ENCODE measurements at places on chromosomes 12 and 14. TPM values are rescaled to one million over a fixed set of nuclear protein-coding genes. Genes with fewer than 3 reads are reported as not detected.

GRCh38 chr12:103758310-103759089 lies 82.5 kb downstream of the NT5DC3 start:
- DNase-seq: no peak

GRCh38 chr12:66077542-66077941 lies 53.0 kb downstream of the LLPH start:
- DNase-seq: no peak

GRCh38 chr14:57753821-57754220 lies 112.1 kb downstream of the SLC35F4 start:
- no peak for DNase-seq

DNA sequence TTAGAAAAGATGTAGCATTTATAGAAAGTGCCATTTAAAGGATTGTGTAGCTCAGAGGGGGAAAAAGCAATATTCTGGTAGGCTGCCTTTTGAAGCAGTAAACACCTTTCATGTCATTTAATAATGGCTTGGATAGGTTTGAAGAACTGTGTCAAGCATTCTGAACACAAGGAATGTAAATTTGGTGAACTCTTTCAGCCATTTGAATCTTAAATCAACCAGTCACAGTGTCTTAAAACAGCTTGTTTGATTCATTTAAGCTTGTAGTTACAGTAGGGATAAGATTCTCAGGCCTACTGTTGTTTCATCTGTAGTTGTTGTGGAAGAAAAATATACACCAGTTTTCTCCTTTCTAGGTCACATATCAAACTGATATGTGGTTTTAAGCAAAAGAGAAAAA lies 299.4 kb upstream of the NOVA1 start:
- DNase-seq: no peak

DNA sequence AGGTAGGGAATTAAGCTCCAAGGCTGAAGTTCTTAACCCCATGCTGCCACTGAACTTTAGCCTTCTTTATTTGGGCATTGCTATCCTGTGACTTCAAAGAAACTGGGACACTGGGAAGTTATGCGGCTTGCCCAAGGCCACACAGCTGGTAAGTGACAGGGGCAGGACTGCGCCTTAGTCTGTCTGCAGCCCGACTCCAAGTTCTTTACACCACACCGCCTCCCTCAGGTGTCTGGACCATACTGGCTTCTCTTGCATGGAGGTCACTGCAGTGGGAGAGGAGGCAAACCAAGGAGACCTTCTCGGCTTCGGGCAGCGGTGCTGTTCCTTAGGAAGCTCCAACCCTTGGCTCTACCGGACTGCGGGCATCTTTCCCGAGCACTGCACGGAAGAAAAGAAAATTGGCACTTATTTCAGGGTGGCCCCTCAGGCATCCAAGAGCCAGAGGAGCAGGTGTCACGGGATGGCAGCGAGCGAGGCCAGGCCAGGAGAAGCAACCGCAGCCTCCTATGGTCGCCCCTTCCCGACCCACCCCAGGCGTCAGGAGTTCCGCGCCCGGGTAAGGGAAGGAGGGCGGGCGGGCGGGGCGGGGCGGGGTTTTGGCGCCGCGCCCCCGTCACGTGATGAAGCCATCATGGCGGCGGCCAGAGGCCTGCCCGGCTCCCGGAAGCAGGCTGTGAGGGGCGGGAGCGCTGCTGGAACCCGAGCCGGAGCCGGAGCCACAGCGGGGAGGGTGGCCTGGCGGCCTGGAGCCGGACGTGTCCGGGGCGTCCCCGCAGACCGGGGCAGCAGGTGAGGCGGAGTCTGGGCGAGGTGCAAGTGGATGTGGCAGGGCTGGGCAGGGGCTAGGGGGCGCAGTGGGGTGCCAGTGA lies 16.4 kb upstream of the ESPL1 start:
- peak; percentile 81 for DNase-seq

- no peak for DNase-seq
Observed at GRCh38 chr14:58861586-58861985, 223.8 kb downstream of the DACT1 start.

DNA sequence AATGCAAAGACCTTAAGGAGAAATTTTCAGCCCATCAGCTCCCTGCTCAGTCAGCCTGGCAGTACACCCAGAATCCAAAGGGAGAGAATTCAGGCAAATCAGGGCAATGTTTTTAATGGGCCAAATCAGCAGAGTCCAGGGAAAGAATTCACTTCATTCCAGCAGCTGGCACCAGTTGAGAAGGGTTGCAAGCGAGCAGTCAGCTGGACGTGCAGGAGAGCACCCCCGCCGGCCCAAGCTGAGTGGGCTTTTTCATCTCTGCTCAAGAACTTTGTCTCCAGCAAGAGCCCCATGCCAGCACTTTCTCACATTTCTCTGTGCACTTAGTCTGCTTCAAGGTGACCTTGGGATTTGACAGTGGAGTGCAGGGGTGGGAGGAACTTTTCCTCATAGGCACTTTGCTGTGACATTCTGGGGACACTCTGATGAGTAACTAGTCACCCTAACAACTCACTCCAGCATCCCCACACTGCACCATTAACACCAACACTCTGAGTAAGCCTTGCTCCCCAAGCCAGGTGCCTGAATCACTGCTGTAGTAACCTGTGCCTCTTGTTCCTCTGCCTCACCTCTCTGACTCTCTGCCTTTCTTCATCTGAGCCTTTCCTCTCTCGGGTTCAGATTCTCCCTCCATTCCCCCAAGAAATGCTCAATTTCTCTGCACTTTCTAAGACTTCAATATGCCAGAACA lies 2.2 kb downstream of the ENDOU start:
- DNase-seq: no peak

DNA sequence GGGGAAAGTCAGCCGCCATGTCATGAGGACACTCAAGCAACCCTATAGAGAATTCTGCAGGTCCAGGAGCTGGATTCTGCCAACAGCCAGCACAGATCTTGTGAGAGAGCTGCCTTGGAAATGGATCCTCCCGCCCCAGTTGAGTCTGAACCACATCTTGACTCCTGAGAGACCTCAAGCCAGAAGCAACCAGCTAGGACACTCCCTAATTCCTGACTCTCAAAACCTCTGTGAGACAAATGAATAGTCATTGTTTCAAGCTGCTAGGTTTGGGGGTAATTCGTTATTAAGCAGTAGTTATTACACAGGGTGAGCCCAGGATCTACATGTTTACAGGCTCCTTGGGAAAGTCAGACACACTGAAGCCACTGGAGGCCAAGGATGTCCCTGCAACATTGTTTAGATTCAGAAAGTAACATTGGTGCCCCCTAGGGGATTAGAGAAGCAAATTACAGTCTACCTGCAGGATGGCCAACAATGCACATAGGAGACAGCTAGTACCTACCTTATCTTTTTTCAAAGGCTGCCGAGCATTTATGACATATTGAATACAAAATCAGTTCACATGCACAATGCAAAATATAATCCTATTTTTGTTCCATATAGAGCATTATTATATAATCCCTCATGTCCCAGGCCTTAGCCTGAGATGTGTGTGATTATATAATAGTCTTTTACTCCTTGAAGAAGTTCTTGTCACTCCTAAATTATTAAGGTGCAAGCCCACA lies 57.9 kb upstream of the FICD start:
- DNase-seq: no peak

DNA sequence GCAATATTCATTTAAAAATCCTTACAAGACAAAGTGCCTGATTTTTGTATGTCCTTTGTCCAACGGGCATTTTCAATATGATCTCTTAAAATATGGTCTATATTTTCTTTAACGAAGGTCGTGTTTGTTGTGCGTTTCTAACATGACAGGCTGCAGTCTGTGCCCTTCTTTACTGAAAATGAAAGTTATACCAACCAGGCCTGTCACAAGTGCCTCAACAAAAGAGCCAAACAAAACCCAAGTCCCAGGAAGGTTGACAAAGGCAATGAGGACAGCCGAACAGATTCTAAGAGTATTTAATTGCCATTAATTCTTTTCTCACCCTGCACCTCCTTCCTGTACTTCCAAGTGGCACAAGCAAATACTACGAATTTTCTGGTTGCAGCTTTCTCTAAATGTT lies 13.9 kb downstream of the PAX9 start:
- no peak for DNase-seq

DNA sequence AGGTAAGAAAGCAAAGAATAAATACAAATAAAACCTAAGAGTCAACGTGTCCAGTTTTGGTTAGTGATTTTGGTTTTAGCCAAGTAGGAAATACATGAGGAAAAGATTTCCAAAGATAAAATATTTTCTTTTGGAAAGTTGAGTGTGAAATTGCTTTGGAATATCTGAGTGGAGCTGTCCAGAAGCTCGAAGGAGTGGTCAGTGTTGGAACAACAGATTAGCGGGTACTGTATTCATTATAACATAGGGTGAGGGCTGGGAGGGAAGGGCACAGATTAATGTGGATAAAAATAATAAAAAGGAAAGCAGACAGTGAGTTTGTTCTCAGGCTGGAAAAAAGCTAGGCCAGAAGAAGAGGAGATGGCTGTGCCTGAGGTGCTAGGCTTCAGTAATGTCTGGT lies 101.5 kb upstream of the SLCO1C1 start:
- no peak for DNase-seq

GRCh38 chr12:92034858-92035401 lies 110.7 kb downstream of the BTG1 start:
- DNase-seq: peak; percentile 62

GRCh38 chr14:101634850-101635748 lies 73.8 kb downstream of the DIO3 start:
- DNase-seq: no peak

GRCh38 chr12:6074427-6074826 lies 50.0 kb downstream of the VWF start:
- no peak for DNase-seq

DNA sequence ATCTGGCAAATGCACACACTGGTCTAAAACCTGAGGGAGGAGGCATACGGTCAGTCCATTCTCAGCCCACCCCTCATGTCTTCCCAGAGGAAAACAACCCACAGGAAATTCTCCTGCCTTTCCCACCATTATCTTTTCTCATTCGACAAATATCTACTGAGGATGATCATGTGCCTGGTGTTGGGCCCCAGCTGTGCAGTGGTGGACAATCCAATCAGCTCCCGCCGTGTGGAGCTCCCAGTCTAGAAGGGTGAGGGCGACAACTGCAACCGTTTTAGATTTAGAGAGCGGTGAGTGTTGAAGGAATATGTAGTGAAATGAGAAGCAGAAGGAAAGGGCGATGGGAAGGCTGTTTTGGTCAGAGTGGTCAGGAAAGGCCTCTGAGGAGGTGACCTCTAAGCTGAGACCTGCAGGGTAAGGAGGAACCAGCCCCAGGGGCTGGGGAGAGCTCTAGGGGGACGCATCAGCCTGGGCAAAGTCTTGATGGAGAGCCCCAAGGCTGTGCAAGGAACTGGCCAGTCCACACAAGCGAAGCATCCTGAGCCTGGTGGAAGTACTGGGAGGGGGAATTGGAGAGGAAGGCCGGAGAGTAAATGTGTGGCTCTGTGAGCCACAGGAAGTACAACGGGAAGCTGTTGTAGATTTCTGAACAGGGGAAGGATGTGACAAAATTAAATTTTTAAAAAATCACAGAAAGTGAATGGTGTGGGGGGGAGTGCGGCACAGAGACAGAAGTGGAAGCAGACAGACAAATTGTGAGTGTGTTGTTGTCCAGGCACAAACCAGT lies 192.8 kb downstream of the NTF3 start:
- DNase-seq: no peak

- DNase-seq: no peak
Observed at GRCh38 chr12:78406213-78406612, 458.4 kb upstream of the SYT1 start.

- DNase-seq: no peak
Observed at GRCh38 chr12:117884161-117884560, 84.6 kb downstream of the KSR2 start.

DNA sequence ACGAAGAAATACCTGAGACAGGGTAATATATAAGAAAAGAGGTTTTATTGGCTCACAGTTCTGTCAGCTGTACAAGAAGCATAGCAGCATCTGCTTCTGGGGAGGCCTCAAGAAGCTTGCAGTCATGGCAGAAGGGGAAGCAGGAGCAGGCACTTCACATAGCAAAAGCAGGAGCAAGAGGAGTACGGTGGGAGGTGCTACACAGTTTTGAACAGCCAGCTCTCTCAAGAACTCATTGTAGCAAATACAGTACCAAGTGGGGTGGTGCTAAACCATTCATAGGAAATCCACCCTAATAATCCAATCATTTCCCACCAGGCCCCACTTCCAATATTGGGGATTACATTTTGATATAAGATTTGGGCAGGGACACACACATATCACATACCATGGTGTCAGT lies 8.0 kb downstream of the TMTC3 start:
- DNase-seq: no peak

DNA sequence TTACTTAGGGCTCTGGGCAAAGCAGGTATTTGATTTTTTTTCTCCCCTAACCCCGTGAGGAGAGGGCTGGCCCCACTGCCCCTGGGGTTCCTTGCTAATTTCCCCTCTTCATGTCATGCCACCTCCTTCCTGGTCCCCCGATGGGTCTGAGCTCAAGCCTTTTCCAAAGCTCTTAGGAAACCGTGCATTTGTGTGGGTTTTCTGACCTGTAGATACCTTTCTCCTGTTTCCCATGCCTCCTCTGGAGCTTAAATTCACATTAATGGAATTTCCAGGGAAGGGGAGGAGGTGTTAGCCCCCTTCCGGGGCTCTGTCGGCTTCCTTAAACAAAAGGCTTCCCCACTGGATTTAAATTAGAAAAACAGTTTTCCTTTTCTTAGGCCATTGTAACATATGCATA lies 12.6 kb downstream of the SFSWAP start:
- DNase-seq: no peak

GRCh38 chr12:127680516-127680915 lies 586.5 kb upstream of the TMEM132C start:
- no peak for DNase-seq

SPIC gene
- total RNA-seq: not detected

SNX6 gene
- 53.3 TPM for total RNA-seq

ADIPOR2 gene
- total RNA-seq: 28.1 TPM

OVCH1 gene
- 0.09 TPM for total RNA-seq

BCL2L2 gene
- 40.3 TPM for total RNA-seq

GPHN gene
- total RNA-seq: 25.4 TPM

TEX22 gene
- 0.25 TPM for total RNA-seq

VWF gene
- 238 TPM for total RNA-seq

RAPGEF3 gene
- 23.2 TPM for total RNA-seq

GDF11 gene
- 11.4 TPM for total RNA-seq

Data from heart left ventricle (tissue), 16 donors.